ENCODE measurements at places on chromosomes 11 and 22.
A peak's percentile ranks its signal among the peaks of the same experiment; 100 is the strongest.

- DNase-seq = no peak
Observed at GRCh38 chr22:37340331-37341262, 58.3 kb downstream of the CYTH4 start.

DNA sequence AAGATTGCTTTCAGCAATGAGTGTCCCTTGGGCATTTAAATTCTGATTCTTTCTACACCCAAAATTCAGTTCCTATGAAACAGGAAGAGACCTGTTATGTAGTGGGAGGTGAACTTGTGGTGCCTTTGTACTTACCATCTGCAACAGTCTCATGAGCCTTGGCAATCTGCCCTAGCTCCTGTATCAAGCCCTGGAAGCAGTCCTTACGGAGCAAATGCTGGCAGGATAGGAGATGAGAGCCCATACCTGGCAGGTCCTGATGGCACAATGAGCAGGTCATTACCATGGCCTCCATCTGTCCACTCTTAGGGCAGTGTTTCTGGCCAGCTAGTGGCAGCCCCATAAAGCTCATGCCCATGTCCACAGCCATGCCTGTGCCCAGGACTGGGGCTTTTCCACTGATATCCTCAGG lies 10.8 kb downstream of the TRIM66 start:
- DNase-seq = no peak

DNA sequence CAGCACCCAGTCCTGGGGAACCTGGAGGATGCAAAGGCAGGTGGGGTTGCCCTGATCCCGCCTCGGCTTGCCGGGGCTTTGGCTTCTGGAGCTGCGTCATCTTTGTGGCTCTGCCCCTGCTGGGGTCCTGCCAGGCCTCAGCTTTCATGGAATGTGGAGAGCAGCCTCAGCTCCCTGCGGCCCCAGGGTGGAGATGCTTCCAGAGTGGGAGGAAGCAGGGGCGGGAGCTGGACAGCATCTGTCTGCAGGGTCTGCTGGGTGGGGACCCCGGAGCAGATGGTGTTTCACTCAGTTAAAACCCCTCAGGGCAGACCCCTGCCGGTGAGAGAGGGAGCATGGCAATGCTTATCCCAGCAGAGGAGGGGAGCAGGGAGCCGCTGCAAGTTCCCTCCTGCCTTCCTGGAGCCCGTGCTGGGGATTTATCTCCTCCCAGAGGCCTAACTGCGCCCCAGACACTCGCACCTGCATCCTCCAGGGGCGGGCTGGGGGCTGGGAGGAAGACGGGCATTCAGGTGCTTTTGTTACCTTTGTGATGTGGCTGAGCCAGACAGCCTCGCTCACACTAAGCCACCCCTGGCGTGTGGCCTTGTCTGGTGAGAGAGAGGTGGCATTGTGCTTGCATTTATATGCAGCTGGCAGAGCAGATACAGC lies 15.7 kb downstream of the GRIK4 start:
- no peak for DNase-seq

GRCh38 chr22:37910890-37911672 lies 5.0 kb downstream of the MICALL1 start:
- DNase-seq = no peak

DNA sequence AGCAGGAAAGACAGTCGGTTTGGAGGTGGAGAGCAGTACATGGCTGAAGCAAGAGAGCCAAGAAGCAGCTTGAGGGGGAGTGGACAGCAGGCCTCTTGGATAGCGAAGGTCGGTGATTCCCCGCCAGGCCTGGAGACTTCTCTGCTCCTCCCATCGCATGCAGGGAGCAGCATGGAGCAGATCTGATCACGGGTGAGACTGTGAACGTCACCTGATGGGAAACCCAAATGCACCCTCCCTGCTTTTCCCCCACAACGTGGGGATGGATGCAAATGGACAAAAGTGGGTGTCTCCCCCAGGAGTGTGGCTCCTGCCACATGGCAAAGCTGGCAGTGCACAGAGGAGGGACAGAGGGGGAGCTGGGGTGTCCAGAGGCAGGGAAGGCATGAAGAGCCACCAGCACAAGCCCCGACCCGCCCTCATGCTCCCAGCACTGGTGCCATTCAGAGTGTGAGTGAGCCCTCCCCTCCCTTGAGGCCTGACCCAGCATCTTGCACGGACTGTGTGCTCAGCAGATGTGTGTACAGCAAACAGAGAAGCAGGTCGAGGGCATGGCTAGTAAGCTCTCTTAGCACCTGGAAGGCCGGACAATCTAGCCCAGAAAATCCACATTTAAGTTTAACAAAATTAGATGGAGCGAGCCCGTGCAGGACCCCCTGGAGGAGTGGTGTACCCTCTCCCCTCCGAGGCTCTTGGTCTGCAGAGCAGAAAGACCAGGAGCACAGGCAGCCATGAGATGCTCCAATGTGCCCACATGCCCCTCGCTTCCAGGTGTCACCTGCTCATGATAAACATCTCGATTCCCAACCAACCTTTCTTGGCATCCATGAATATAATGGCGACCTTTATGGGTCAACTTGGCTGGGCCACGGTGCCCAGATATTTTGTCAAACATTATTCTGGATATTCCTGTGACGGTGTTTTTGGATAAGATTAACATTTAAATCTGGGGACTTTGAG lies 661.7 kb downstream of the TBC1D22A start:
- DNase-seq = no peak

DNA sequence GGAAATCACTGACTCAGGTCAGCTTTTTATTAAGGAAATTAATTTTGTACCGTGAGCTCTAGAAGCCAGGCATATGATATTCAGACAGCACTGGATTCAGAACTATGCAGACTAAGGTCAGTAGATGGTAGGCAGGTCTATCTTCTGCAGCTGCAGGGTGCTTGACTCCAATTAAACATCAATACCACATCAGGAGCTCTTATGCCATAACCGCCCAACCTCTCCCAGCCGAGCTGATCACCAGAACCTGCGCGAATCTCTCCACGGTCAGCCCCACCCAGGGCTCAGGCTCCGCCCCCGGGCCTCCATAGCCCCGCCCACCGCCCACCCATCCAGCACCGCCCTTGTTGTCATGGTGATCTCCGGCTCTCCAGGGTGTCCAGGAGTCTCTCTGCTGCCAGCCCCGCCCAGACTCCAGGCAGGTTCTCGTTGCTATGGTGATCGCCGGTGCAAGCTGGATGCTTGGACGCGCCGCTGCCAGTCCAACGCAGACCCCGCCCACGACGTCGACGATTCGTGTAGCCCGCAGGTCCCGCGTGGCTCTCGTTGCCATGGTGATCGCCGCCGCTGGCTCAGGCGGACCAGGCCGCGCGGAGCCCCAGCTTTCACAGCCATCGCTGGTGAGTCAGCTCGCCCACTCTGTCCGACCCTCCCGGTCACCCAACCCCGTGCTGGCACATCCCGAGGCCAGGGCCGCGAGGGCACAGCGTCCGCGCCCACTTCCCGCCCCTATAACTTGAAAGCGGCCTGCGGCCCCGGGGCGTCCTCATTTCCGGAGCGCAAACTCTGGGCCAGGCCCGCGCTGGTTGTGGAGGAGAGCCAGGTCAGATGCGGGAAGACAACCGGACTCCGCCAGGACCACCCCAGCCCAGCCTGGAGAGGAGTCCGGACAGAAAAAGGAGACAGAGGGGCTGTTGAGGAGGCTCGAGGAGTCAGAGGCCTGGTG lies at the start of gene RAB36:
RAB36 (plus strand) TSS at position 546 of the 946 bp plus-strand sequence. CDS start 1,140 bp downstream, outside the sequence.
- DNase-seq = peak; percentile 81

- DNase-seq = no peak
Observed at GRCh38 chr11:79960461-79960860, 519.6 kb upstream of the TENM4 start.
